ENCODE measurements at places on chromosomes 11 and 22.

DNA sequence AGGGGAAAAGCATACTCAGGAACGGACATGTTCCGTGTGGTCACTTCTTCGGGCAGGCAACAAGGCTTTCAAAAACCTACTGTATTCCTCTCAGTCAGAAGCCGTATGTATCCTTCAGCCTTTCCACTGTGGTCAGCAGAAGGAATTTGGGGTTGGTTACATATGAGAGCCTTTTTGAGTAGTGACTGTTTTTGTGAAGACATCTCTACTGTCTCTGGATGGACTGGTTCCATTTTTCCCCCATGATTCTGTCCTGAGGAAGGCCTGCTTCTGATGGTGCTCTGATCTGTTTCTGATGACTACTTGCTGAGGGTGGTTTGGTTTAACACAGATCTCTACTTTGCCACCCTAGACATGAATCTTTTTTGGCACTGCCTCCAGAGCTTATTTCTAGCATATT, 63.7 kb upstream of the HORMAD2 start:
- no peak for DNase-seq

DNA sequence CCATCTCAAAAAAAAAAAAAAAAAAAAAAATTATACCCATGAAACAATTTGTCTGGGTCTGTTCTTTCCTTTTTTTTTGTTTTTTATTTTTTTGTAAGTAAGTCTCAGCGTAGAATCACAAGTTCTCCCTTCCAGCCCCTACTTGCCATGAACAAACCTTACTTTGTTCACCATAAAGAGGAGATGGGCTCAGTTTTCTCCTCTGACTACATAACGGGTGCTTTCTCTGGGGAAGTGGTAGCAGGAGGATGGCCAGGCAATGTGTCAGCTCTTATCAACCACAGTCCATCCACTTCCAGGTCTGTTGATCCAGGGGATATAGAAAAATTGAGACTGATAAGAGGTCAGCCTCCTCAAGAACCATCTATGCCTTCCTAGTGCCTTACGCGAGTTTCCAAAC, 11.0 kb downstream of the ASCC2 start:
- no peak for DNase-seq

- DNase-seq = no peak
Observed at GRCh38 chr11:96215110-96215782, 127.7 kb downstream of the MAML2 start.

DNA sequence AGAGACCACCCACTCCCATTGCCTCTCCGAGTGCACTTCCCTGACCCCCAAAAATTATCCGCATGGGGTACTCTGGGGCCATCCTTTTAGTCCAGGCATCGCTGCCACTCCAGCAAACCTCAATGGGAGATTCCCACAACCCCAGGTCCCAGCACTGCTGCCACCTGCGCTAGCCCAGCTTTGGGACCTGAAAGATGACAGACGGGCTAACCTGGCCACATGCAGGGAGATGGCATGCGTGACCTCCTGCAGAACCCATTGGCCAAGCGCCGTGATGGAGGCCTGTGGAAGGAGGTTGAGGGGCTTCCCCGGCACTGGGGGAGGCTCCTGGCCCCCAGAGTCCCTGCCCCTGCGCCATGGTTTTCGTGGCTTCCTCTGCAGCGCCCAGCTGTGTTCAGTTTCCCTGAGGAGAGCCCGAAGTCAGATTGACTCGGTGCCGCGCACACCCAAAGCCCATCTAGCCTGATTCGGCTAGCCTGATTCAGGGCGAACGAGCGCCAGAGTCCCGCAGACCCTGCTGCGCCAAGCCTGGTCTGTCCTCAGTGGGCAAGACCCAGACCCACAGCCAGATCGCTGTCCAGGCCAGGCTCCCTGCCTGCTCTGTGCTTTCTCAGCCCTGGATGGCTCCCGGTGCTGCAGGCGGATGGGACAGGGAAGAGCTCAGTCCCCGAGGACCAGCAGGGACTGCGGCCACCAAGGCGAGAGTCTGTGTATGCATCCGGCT, 751 bp upstream of the WNT7B start:
- DNase-seq = no peak

DNA sequence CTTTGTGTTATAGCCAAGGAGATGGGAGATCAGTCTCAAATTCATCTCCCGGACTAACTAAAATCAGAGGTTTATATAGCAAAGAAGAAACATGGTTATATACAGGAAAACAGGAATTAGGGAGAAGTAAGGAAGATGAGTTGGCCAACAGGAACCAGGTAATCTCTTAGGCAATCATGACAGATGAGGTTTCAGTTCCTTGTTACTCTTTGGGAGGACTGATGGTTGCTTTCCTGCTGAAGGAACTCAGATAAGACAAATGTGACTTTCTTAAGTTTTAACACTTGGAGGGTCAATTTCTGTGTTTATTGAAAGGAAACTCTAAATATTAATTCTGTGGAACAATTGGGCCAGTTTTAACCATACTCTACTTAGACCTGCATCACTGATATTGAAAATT, 1072.0 kb upstream of the CNTN5 start:
- no peak for DNase-seq

GRCh38 chr11:48165426-48165825, 51.2 kb upstream of the OR4B1 start:
- DNase-seq = no peak

DNA sequence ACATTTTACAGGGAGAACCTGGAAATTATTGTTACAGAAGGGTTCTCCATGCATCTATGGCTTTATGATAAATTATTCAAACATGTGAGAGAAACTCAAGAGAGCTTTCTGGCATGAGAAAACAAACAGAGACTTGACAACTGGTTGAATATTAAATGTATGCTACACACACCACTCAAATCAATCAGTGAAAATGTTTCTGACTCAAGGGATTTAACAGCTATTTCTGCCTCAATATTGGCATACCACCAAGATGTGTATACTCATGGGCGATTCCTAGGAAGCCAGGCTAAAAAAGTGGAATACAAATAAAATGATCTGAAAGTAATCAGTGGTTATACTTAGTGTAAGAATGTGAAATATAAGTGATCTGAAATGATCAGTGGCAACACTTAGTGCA, 15.8 kb upstream of the OR51T1 start:
- DNase-seq = no peak

DNA sequence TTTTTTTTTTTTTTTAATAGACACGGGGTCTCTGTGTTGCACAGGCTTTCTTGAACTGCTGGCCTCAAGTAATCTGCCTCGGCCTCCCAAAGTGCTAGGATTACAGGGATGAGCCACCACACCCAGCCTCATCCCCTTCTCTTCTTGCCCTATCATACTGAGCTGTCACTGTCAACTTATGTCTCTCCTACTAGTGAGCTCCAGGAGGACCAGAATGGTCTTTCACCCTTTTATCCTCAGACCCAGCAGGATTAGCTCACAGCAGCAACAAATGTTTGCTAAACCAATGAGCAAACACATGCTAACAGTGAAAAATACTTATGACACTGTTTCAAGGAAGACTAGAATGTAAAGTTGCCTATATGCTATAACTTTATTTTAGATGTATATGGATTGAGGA, 6.4 kb upstream of the NXF1 start:
- no peak for DNase-seq

DNA sequence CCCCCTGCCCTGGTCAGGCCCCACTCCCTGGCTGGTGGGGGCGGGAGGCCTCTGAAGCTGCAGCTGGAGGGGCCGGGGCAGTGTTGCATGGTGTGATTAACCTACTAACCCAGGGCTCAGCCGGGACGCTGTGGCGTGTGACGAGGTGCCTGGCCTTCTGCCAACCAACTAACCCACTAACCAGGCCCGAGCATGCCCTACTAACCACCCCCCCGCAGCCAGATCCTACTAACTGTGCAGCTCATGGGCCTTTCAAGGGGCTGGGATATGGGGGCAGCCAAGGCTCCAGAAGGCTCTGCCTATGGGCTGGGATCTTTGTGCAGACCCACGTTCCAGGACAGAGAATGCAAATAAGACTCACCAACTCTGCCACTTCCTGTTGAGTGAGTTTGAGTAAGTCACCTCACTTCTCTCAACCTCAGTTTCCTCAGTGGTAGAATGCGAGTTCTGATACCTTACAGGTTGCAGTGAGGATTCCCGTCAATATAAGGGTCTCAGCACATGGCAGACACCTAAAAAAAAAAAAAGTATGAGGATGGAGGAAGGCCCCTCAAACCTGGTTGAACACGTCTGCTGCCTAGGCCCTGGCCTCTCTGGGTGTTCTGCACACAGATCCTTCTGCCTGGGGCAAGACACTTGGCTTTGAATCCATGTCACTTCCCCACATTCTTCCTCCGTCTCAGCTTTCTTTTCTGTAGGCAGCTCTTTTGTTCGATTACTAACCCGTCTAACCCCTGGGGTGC, 14.1 kb downstream of the MIAT start:
- DNase-seq = no peak

- DNase-seq = no peak
Observed at GRCh38 chr11:126419801-126420697, 64.6 kb downstream of the ST3GAL4 start.

DNA sequence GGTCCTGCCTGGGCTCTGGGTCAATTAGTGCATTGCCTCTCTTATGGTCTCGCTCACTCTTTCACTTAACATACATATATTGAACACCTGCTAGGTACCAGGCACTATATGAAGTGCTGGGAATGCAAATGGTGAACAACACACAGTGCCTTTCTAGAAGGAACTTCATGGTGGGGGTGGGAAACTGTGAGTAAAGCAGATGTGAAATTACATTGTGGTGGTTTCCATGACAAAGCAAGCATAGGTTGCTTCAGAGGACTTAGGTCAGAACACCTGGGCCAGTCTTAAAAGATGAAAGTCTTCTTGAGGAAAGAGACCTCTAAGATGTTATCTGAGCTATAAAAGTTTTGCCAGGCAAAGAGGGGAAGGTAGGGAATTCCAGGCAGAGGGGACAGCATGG, 231.3 kb downstream of the BUD13 start:
- no peak for DNase-seq

- no peak for DNase-seq
Observed at GRCh38 chr11:70472240-70472639, 73.9 kb downstream of the CTTN start.

GRCh38 chr22:42350373-42350772, 79.9 kb upstream of the TCF20 start:
- DNase-seq = no peak

DNA sequence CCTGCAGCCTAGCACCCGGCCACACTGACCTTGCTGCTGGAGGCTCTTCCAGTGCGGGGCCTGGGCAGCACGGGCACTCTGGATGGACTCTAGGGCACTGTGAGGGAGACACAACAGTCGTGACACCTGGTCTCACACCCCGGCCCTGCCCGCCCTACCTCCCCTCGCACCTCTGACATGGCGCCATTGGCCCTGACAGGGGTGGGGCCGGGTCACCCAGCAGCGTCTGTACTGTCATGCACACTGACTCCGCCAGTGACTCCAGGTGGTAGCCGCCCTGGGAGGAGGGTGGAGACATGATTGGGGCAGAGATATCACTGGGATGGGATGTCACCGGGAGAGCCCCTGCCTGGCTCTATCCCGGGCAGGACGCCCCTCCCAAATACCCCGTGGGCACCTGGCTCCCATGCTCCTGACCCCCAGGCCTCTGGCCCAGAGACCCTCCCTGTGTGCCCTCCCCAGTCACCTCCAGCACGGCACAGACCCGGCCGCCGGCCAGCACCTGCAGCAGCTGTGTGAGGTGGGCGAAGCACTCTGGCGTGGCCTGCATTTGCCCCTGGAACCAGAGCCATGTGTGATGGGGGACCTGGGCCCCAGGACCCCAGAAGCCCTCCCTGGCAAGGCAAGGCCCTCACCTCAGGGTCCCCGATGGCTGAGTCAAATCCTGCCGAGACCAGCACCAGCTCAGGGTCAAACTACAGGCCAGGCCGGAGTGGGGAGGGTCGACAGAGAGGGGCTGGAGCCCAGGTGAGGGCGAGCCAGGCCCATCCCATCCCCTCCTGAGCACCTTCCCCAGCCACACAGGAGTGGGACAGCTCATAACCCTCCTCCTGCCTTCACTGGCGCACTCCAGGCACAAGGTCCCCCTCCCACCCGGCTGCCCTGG, 2.6 kb downstream of the HDAC10 start:
- DNase-seq = no peak

DNA sequence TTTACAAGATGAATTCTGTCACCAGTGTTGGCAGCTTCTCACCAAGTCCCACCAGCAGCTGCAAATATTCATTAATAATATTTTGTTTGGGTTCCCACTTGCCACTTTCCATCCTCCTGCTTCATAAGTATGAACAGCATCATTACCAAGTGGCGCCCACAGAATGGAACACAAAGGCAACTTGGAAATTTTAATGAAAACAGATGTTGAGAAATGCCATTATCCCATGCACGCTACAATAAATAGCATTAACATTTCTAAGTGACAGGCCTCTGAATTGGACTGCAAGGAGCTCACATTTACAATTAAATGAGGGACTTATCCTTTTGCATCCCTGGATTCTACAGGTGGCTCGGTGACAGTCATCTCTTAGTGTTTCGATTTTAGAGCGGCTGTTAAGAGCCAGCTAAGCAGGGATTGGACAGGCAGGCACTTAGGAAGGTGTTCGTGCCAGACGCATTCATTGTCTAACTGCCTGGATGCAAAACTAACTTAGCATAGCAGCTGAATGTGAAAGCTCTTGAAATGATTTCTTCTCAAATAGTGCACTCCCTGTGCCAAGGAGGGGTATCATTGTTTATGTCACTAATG, 170.3 kb downstream of the KIRREL3 start:
- no peak for DNase-seq

DNA sequence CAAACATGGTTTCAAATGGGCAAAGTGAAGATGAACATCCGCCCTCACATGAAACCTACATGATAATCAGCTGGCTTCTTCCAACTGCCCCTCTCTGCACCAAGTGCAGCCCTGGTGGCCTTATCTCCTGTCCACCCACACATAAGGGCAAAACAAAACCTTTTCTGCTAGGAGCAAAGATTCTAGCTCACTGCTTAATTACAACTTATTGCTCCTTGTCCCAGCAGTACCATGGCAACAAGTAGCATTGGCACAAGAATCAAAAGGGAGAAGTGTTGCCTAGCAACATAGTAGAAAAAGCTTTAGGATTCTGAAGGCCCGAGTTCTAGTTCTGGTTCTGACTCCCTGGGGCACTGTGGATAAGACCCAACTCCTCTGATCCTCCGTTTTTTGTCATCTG, 68.7 kb upstream of the BMAL1 start:
- no peak for DNase-seq

DNA sequence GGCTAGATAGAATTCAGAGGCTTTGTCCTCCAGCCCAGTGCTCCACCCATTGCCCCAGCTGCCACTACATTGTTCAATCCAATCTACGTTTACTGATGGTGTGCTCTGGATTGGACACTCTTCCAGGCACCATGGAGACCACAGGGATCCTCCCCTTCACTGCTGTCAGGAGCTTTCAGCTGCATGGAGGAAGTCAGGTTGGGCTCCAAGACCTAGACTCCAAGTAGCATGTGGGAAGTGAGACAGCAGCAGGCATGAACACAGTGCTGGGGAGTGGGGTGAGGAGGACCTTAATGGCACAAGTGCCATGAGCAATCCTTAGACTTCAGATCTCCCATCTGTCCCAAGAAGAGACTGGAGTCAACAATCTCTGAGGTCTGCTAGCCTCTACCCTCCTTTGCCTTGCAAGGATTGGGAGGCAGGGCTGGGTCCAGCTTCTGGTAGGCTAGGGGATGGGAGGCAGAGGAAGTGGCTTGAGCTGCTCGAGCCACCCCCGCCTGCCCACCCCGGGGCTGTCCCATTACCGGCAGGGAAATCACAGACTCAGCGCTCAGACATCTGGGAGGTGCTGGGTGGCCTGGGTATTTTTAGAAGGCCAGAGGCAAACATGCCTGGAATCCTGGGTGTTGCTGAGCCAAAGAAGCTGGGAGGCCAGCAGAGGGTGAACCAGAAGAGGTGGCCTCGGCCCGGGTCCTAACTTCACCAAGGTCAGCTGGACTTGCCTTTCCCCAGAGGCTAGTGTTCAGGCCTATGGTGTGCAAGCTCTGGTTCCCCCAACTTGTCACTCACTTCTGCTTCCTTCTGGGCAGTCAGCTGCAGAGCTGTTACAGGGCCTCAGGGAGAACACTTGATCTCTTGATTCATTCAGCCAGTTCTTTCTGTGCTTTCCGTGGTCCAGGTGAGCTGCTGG, 15.2 kb upstream of the FCHSD2 start:
- no peak for DNase-seq

Measured in NCI-H2081 (cell line).